ENCODE measurements at places on chromosomes 4 and X.

- no peak for DNase-seq
These were observed 2.7 kb upstream of the TMEM271 start for GRCh38 chr4:578451-579443.

DNA sequence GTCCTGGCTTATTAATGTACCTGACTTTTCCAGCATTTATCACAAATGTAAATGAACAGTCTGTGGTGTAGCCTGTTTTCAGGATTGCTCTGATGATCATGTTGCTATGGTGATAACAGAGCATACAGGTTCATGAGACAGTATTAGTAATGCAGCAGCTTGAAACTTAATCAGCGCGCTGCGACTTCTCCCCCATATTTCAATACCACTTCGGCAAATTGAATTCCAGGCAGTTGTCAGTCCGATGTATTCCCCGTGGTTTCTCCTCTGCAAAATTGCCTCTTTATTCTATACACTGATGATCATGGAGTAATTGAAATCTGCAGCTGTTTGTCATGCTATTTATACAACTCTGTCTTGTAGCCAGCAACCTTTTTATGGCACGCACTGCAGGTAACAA lies 239.3 kb downstream of the C4orf33 start:
- DNase-seq = no peak

GRCh38 chr4:184415071-184415470 lies 59.3 kb downstream of the IRF2 start:
- no peak for DNase-seq

DNA sequence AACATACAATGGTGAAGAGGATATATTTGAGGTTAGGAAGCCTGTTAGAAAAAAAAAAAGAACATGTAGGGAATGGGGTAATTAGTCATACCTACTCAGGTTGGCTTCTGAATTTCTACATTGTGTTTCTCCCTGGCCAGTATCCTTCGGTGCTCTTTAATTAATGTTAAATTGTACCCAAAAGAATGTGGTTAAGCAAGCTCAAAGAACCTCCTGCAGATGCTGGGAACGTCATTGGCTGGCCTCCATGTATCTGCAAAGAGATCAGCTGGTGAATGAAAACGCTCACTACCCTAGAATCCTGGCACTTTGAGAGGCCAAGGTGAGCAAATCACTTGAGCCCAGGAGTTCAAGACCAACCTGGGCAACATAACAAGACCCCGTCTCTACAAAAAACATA lies 942.3 kb upstream of the PRKX start:
- no peak for DNase-seq

GRCh38 chr4:123876143-123876542 lies 479.5 kb downstream of the SPRY1 start:
- no peak for DNase-seq

GRCh38 chr4:67853336-67853735 lies 30.5 kb downstream of the TMPRSS11D start:
- DNase-seq = no peak

GRCh38 chr4:15042529-15043167 lies 40.4 kb downstream of the CPEB2 start:
- no peak for DNase-seq

DNA sequence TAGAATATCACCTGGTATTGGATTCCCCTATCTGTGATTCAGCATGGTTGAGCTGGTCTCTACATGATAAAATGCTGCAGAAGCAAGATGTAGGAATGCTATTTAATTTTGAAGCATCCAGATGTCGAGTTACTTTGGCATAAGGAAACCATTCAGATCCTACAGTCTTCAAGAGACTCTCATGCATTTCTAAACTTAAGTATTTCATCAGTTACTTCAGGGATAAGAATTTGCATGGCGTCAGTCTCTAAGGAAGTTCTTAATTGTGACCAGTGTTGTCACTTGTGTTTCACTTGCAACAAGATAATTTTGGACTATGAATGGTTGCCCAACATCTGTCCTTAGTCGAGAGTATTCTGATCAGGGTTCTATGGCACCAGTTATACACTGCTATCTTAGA lies 192.4 kb downstream of the CCNG2 start:
- DNase-seq = no peak

- DNase-seq = no peak
These were observed 109.9 kb upstream of the NAP1L5 start for GRCh38 chr4:88807499-88807898.

GRCh38 chr4:22031423-22031822 lies 82.9 kb upstream of the KCNIP4 start:
- no peak for DNase-seq

- no peak for DNase-seq
These were observed at the start of gene UGT8 for GRCh38 chr4:114598191-114599121. Gene UGT8, plus strand, starts transcription at chr4:114598807. Its CDS starts 24,074 bp downstream, at chr4:114622881.

GRCh38 chr4:8155048-8155447 lies 3.6 kb downstream of the ABLIM2 start:
- DNase-seq = no peak

- DNase-seq = no peak
These were observed 21.2 kb downstream of the USP53 start for GRCh38 chr4:119233750-119234149.

DNA sequence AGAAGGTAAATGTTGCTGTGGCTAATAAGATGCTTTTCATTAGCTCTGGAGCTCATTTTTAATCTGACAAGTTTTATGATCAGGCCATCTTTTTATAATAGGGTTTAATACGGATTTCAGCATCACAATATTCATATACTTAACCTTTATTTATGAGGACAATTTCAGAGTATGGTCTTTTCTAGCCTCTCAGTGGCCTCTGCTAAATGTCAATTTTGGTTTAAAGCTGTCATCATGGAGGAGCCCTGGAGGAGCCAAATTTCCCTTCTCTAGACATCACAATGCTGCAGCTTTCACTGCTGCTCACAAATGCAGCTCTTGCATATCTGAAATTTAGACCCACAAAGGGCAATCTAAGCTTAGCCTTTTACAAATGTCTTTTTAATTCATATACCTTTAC lies 510.4 kb downstream of the PCDH7 start:
- DNase-seq = no peak

GRCh38 chrX:3638280-3638873 lies 75.1 kb downstream of the PRKX start:
- peak; percentile 21 for DNase-seq

DNA sequence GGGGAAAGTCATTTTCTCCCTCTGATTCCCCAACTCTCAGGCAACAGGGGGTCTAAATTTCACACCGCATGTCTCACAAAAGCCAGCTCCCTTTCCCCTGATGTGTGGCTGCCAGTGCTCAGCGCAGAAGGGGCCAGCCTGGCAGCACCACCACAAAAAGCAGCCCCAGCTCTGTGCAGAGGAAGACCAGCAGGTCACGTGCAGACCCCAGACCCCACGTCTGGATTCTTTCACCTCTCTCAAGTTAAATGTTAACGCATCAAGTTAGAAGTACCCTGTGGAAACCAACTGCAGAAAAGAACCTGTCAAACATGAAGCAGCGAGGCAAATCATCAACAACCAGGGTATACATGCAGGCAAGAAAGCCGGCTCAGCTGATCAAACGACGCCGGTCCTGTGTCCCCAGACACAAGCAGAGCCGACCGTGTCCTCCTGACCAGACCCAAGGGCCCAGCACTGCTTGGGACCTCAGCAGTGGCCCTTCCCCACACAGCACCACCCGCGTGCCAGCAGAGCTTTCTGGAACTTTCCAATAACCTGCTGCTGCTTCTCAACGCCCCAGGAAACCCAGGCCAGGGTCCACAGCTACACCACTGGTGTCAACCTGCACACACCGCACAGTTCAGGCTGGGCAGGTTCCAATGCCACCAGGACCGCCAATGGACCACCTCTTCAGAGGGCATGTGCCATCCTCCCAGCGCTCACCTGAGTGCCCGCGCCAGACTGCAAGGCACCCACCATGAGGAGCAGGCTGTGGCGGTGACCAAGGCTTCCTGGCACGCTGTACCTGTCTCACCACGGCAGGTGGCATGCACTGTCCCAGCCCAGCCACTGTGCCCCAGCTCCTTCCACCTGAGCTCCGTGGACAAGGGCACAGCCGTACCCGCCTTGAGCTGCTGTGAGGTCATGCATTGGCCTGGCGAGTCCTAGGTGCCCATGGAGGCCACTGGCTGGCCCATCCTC lies 4.0 kb downstream of the LRPAP1 start:
- DNase-seq = no peak

DNA sequence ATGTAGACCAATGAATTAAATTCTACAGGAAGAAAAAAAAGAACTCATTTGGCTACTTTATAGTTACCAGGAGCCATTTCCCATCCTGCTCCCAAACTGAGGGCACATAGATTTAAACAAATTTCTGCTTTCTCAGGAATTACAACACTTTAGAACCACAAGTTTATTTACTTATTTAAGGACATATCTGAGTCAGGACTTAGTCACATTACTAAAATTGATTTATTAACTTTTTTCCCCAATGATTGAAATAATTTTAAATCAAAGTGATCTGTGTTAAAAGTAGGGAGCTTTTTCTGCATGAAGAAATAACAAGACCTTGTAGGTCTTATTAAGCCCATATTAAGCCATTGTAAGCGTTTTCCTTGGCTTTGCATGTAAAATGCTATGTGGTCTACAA lies 291.0 kb upstream of the HAND2 start:
- DNase-seq = no peak

GRCh38 chr4:183441276-183441675 lies 3.2 kb upstream of the CDKN2AIP start:
- no peak for DNase-seq

DNA sequence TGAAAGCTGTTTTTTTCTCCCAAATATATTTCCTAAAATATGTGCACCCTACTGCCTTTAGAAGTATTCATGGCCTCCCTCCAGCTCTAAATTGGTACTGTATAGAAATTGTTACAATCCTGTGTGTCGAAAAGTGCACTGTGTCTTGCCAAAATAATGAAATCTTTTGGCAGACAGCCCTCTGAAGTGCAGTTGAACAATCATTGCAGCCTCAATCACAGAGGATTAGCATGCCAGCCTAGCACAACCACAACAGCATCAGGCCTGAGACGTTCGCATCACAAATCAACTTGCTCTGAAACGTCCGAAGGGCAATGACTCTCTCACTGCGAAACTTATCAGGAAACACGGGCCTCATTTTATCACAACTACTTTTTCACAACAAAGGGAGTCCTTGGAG lies 99.0 kb downstream of the ANOS1 start:
- DNase-seq = no peak

DNA sequence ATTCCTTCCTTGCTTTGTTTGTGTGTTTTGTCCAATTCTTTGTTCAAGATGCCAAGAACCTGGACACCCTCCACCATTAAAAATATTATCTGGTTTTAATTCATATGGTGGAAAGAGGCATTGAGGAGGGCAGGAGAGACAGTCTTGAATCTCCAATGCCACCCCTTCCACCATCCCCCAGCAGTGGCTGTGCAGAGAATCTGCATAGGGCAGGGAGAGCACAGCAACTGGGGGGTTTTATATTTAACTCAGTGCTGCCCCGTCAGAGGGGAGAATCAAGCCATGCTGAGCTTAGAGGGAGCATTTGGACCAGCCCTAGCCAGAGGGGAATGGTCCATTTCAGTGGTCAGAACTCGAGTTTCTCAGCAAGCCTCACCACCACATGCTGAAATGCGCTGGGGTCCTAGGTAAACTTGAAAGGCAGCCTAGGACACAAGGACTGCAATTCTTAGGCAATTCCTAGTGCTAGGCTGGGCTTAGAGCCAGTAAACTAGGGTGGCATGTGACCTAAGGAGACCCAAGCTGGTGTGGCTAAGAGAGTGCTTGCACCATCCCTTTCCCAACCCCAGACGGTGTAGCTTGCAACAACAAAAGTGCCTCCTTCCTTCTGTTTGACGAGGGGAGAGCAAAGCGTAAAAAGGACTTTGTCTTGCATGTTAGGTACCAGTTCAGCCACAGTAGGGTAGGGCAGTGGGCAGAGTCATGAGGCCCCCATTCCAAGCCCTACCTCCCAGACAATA lies 34.2 kb downstream of the CCDC158 start:
- DNase-seq = no peak

- no peak for DNase-seq
These were observed 109.5 kb upstream of the NKX1-1 start for GRCh38 chr4:1515763-1516162.

GRCh38 chrX:117936118-117936517 lies 180.5 kb downstream of the KLHL13 start:
- DNase-seq = no peak

GRCh38 chr4:102247041-102247440 lies 98.2 kb downstream of the SLC39A8 start:
- no peak for DNase-seq

GRCh38 chr4:64146030-64146429 lies 263.2 kb downstream of the TECRL start:
- DNase-seq = no peak

DNA sequence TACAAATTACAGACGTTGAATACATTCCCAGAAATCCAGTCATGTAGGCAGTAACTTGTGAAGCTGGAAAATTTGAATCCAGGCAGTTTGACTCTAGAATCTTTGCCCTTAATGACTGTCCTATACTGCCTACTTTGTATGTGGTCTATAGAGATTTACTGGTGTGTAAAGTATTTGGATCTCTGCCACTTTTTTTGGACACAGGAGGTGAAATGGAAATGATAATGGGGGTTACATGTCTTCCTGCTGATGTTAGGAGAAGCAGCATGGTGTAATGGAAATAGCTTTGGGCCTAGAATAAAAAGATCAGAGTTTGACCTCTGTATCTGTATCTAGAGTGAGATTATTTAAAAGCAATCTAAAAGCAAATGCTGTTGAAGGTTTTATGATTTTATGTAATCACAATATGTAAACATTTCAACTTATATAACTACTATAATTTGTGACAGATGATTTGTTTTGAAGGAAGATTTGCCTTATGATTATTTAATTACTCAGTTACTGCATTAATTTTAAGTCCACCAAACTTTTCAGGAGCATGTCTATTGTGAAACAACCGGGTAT lies 3.3 kb downstream of the COL4A5 start:
- no peak for DNase-seq

GRCh38 chrX:66633541-66633940 lies 5.3 kb downstream of the EDA2R start:
- no peak for DNase-seq

DNA sequence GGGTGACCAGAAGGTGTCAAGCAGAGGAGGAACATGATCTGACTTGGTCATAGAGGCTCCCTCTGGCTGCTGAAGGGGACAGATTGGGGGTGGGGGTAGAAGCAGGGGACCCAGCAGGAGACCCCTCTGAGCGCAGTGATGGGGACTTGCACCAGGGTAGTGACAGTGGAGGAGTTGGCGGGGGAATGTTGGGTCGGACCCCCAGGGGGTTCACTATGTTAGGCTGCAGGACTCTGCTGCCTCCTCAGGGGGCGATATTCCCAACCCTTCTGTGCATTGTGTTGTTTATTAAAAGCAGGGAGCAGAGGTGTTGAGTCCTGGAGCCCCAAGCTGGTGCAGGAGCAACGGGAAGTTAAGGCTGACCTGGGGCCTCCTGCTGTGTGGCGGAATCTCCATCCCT lies 8.8 kb downstream of the WDR13 start:
- no peak for DNase-seq

GRCh38 chr4:116627545-116627944 lies 457.8 kb downstream of the TRAM1L1 start:
- DNase-seq = no peak

DNA sequence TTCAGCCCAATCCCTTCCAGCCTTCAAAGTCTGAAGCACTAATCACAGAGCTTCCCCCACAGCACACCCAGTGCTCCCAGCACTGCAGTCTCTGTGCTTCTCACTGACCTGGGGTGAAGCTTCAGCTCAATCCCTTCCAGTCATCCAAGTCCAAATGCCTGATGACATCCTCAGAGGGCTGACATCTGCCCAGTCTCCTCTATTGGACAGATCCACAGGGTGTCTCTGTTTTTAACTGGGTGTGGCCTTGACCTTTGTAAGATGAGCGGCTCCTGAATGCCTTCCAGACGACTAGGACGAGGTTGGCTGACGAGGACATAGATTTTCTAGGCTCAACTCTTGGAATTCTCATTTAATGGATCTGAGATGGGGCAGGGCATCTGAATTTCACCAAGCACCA lies 7.6 kb upstream of the SLC2A9 start:
- DNase-seq = no peak

- DNase-seq = no peak
These were observed 7.6 kb upstream of the LNX1 start for GRCh38 chr4:53598901-53599300.
